ENCODE measurements at places on chromosomes 7 and 10.

- DNase-seq = no peak
Measured at GRCh38 chr7:82964150-82964882, 198.4 kb downstream of the PCLO start.

- no peak for DNase-seq
Measured at GRCh38 chr10:112815269-112816032, 134.6 kb upstream of the TCF7L2 start.

- DNase-seq = no peak
Measured at GRCh38 chr10:113650172-113650571, 13.7 kb downstream of the NRAP start.

GRCh38 chr7:12625836-12626235, 55.3 kb downstream of the SCIN start:
- DNase-seq = no peak

DNA sequence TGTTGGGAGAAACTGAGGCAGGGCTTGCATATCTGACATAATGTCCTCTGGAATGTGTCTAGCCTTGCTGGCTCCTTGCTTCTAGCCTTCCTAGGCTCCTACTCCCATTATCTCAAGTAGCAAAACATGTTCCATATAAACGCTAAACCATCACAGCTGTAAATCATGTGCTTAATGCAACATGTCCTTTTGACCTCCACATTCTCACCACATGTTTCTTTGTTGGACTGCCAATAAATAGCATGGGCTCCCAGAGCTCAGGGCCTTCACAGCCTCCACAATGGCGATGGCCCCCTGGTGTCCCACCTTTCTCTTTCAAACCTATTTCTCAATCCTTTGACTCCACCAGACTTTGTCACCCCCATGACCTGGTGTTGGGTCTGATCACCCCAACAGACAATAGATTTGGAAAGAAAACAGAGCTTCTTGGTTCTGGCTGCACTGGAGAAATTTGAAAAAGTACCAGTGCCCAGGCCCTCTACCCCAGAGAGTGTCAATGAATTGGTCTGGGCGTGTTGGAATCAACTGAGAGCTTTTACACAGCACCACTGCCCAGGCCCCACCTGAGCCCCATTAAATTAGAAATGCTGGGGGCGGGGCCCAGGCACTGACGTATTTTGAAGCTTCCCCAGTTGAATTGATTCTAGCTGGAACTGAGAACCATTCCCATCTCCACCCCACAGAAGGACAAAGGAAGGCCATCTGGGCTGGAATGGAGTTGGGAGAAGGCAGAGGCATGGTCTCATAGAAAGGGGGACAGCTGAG, 41.3 kb upstream of the GGCT start:
- DNase-seq = no peak

Measured in nucleus accumbens (tissue), 56 donors.